CD4-positive, alpha-beta T cell treated with Interleukin-12 subunit alpha and Interleukin-12 subunit beta, for 1 hour (primary cell): ENCODE measurements at places on chromosomes 11 and 22.

DNA sequence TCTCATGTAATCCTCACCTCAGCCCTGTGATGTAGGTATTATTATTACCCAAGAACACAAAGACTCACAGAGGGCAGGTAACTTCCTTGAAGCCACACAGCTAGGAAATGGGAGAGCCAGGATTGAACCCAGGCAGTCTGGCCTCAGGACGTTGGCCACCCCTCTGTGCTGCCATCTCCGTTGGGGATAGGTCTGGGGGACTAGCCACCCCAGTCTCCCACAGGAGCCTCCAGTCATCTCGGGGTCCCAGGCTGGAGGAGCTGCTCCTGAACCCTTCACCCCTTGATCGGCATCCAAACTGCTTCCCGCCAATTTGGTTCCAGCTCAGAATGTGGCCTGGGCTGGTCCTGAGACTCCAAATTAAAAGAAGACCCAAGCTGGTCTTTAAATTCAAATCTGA, 10.4 kb upstream of the TCF20 start:
- DNase-seq, result no peak

DNA sequence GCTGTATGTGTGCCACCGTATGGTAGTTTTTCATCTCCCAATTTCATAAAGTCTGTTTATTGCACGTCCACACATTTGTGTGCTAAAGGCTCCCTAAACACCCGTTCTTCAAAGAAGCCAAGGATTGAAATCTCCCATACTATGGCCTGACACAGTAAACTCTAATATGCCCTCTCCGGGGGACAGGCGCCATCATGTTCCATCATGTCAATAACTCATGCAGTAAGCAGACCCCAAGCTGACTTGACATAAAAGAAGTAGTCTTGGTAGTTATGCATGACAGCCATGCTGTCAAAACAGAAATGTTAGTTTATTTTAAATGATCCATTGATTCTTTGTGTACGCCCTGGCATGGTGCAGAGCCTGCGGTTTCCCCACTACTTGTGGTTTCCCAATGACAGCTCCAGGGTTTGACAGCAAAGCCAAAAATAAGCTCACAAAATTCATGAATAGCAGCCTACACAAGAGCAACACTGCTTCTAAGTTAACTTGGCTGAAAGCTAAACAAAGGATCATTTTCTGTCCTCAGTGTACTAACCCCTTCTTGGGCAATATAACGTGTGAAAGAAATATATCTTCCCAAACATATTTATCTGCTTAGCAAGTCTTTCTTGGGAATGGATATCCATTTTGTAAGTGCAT, 56.5 kb upstream of the CABP7 start:
- DNase-seq, result no peak

DNA sequence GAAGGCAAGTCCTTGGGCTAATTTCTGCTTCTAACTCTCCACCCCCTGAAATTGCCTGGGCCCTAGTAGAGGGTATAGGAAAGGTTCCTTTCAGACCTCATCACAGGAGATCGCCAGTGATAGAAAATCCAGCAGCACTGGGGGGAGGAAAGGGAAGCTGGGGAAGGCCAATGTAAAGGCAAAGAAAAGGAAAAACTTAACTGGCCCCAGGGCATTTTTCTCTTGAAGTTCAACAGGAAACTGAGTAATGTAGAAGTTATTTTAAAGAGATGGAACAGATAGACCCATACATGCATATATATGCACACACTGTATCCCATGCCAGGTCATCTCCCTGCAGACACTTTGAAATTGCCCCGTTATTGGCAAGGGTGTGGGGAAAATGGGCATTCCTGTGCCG, 134.0 kb downstream of the TRIM44 start:
- DNase-seq, result no peak

GRCh38 chr11:120682866-120683265, 171.3 kb downstream of the GRIK4 start:
- no peak for DNase-seq

- DNase-seq, result no peak
Observed at GRCh38 chr11:46294365-46295309, 17.2 kb downstream of the CREB3L1 start.

DNA sequence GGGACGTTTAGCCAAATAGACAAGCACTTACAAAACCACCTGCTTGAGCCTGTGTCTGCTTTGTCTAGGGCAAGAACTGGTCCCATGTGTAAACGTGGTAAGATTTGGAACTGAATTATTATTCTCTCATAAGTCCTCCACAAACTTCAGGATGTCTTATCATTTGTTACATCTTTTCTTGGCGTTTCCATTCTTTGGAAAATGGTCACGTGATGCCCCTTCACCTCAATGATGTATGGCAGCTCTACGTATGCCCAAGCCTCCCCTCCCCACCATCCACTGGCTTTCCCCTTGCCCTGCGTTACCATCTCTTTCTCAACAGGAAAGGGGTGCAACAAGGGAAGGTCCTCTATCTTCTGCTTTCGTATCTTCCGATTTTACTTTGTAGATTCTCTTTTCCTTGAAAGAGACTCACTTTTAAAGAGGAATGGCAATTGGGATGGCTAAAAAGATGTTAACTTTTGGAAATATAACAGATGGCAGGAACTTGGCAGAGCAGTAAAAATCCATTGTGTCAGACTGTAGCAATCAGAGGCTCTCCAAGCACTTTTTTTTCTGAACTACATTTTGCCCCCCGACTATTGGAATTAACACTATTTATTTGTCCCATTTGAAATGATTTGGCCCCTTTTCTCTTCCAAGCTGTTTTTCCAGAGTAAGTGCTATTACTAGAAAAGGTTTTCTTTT, 117.6 kb downstream of the FAT3 start:
- no peak for DNase-seq

- no peak for DNase-seq
Observed at GRCh38 chr11:71979602-71980001, 19.1 kb upstream of the IL18BP start.

DNA sequence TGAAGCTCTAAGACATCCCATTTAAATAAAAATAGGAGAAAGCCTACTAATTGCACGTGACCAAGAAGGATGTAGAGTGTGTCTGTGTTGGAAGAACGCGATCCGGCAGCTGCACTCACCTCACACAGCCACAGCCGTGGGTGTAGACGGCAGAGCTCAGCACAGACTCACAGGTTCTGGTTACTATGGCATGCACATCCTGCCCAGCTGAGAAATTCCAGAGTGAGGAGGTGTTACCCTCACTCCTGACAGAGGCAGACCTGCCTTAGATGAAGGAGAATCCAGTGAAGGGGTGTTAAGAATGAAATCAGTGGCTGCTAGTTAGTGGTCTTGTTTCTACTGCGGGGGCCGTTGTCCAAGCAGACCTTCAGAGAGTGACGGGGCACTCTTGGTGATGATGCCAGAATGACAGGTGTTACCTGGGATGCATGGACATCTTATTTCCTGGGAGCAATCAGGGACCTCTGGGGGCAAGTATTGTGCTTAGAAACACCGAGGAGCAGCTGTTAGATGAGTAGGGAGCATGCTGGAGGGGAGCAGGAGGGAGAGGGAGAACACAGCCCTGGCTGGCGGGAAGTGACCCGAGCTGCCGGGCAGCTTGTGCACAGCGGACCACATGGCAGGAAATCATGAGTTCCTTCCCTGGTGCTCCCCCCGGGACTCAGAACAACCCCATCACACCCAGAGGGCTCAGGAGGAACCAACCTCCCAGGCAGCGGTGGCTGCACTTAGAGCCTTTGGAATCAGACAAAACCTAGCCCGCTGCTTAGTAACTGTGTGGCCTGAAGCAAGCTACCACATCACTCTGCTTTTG, 12.3 kb downstream of the KCNJ5 start:
- no peak for DNase-seq

DNA sequence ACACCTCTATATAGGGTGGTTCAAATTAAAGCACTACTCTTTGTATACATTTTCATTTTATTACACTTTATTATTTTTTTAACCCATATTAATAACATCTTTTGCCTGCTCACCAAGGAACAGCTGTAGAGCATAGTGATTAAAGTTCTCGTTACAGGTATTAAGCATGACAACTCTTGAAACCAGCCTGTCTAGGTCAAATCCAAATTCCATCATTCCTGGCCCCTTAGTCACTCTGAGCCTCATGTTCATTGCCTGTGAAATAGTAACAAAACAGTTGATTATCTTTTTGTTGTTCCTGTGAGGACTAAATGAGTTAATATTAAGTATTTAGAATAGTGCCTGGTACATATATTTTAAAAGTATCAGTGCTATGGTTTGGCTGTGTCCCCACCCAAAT, 334.5 kb downstream of the RAB38 start:
- no peak for DNase-seq

DNA sequence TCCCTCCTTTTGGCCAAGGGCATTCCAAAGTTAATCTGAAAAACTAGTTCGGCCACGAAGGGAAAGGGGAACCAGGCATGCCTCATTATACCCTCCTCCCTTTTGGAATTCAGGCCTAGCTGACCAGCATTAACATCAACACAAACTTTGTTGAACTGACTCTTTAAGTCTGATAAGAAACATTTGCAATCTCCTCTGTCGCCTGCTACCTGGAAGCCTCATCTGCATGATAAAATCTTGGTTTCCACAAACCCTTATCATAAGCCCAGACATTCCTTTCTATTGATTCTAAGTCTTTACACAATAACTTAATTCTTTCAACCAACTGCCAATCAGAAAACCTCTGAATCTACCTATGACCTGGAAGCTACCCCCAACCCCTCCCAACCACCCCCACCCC, 11.4 kb downstream of the POGLUT3 start:
- no peak for DNase-seq

DNA sequence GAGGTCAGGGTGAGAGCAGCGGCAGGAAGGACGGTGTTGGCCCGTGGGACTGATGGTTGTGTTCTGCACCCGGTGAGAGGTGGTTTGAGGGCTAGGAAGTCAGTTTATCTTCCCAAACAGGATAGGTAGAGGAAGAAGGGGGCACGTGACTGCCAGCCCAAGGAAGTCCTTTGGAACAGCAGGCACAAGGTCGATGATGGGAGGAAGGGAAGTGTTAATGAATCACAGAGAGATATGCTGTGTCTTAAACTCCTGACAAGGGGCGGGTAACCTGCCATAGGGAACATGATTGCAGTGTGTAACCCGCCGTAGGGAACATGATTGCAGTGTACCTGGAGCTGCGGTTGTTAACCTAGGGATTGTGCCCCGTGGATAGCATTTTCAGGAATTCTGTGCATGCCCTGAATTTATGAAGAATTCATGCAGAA, 49.0 kb downstream of the PRR5L start:
- no peak for DNase-seq

- no peak for DNase-seq
Observed at GRCh38 chr11:44472916-44473315, 92.5 kb upstream of the CD82 start.

DNA sequence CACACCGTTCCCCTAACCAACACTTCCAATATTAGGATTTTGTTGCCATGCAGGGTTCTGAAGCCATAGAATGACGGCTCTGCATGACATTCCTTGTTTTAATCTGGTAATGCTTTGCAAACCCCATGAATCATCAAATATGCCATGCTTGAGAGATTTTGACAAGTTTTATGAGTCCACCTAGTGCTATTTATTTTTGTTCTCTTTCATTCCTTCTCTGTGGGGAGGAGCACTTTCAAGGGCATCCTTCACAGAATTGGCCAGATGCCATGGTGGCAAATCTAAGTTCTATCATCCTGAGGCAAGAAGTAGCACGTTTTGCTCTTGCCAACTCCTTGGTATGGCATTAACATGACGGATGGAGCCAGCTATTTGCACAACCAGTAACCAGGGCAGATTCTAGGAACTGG, 268.4 kb downstream of the FAM76B start:
- DNase-seq, result no peak

DNA sequence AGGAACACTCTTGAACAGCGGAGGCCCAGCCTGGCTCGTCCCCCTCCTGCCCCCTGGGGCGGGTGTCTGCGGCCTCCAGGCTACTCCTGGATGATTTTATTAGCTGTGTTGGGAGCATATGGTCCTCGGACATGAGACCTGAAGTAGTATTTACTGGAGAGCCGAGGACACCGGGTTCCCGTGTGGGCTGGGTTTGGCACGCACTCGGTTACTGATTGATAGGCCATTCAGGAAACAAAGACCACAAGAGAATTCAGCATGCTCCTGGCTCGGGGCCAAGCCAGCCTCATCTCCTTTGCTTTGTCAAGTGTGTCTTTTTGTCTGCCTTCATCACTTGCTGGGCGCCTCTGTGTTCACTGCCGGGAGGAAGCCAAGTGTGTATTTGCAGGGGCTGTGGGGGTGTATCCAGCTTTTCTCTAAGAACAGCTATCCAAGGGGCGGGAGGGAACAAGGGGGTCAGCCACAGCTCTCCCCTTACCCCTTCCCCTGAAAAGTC, 9.7 kb downstream of the FXYD2 start:
- DNase-seq, result peak; percentile 86

- no peak for DNase-seq
Observed at GRCh38 chr22:41324821-41325528, 23.6 kb downstream of the ZC3H7B start.

DNA sequence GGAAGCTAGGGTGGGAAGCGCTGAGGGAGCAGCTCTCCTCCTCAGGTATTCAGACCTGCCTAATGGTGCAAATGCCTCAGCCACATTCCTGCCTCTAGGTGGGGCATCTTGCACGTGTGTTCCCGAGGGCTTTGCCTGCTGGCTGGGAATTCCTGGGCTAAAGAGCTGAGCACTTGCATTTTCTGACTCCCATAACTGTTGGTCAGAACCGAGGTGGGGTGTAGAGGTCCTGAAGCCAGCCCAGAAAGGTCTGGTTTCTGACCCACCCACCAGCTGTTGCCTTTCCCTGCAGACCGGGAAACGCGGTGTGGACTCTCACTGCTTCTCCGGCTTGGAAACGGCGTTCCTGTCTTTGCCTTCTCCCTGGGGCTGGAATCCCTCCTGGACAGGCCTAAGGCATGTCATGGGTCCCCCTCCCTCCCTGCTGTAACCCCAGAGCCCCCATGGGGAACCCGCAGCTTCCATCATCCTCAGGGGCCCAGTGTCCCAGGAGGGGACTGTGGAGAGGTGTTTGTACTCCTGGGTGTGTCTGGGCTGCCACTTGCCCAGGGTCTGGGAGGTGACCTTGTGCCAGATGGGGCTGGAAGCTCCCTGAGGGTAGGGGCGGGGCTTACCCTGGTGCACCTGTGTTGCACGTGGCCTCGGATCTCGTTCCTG, 24.0 kb upstream of the SMIM38 start:
- no peak for DNase-seq

DNA sequence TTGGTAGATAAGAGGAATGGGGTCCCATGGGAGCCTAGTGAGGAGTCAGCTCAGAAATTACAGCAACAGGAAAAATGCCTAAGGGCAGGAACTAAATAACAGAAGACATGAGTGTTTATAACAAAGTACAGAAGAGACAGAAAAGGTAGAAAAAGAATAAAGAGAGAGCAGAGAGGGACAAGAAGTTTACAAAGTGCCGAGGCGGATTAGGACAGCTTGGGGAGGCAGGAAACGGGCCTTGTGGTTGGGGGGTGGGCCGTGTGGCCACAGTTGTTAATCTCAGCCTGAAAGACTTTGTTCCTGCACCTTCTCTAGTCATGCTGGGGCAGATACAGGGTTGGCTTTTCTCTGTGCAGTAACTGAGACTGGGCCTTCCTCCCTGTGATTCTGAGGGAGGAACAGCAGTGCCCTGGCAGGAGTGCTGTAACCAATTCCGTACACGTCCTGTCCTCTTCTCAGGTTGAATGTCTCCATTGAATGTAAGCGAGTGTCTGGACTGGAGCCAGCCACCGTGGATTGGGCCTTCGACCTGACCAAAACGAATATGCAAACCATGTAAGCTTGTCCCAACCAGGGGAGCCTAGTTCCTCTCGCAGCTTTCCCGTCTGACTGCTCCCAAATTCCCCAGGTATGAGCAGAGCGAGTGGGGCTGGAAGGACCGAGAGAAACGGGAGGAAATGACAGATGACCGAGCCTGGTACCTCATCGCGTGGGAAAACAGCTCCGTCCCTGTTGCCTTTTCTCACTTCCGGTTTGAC, 13.2 kb downstream of the NAA40 start:
- DNase-seq, result peak; percentile 44

GRCh38 chr11:122215244-122215992, 99.4 kb upstream of the BLID start:
- peak; percentile 1 for DNase-seq
